Activated CD4-positive, alpha-beta T cell treated with anti-CD3 and anti-CD28 coated beads for 36 hours (primary cell): ENCODE measurements at places on chromosomes 7 and 10.
A peak's percentile ranks its signal among the peaks of the same experiment; 100 is the strongest.

DNA sequence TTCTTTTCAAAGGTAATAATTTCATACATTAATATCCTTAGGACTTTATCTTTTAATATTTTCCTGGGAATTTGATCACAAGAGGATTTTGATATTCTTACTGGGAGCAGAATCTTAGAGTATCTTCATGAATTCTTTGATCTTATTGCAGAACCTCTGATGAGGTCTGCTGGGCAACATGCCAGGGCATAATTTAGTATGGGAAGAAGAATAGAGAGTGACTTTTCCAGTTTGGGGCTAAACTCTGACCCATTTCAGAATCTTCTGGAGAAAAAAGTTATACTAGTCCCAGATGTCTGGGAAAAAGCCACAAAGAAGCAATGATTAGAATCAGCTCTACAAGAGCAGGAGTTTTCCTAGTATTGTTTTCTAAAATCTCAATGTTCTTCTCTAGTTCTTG lies 28.0 kb upstream of the RSU1 start:
- DNase-seq: no peak

GRCh38 chr10:100773646-100774045 lies 28.3 kb downstream of the PAX2 start:
- no peak for DNase-seq

DNA sequence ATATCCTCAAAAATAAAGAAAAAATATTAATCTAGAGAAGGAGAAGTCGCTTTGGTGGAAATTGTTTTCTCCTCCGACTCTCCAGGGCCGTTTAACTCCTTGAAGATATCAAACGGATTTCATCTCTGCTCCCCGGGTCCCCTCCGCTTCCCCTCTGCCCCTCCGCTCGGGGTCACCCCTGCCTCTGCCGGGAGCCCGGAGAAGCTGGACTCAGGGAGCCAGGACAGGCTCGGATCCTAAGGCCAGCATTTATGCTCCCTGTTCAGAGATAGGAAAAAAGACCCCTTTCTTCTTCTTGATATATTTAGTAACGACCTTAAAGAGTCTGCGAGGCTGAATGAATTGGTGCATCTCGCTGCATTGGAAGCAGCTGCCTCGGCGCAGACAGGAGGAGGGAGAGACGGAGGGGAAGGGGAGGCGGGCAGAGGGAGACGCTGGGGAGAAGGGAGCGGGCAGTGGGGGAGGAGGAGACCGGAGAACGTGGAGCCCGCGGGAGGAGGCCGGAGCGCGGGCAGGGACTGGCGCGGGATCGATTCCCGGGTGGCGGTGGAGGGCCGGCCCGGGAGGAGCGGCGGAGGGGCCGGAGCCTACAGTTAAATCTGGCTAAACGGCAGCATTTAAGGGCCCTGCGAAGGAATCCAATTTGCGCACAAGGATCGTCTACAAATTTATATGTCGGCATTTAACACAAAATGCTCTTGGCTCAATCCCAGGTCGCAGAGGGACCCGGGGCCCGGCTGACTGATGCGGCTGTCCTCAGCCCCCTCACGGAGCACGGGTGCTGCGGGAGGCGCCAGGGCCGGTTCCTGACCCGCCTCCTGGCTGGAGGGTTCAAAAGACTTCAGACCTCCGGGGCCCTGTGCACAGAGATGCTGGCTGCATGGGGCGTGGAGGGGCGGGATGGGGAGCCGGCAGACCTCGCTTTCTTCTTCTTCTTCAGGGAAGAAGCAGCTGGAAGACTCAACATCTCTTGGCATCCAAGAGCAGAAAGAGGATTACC lies 55.6 kb downstream of the CRTAC1 start:
- DNase-seq: no peak

GRCh38 chr10:104101902-104102301 lies 16.2 kb upstream of the COL17A1 start:
- DNase-seq: no peak

- DNase-seq: no peak
These were observed 538.7 kb downstream of the REEP3 start for GRCh38 chr10:64059884-64060283.

DNA sequence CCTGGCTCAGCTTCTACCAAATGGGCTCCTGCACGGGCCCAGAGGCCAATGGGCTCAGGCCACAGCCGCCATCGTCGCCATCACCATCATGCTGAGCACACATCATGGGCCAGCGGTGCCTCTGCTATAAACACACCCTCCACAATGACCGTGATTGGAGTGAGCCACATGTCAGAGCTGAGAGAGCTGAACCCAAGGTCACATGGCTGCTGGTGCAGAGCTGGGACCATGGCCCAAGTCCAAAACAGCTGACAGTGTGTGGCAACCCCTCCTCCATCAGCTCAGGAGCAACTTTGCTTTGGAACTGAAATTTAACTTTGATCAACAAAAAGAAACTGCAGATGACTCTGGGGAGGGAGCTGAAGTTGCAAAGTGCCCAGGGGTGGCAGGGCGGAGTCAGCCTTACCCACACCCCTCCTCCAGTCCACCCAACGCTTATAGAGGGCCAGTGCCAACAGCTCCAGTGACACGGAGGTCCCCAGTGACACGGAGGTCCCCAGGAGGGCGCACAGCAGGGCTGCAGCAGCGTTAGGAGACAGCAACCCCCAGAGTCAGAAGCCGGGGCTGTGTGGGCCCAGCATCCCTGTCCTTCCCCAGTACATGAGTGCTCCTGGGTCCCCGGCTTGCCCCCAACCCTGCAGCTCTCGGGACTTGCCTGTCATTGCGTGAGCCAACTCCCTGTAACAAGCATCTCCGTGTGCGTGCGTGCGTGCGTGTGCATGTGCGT lies 249.6 kb downstream of the ELFN1 start:
- no peak for DNase-seq

GRCh38 chr10:102604439-102604841 lies 39.8 kb upstream of the TRIM8 start:
- no peak for DNase-seq

GRCh38 chr7:134939136-134939535 lies 47.2 kb upstream of the AGBL3 start:
- no peak for DNase-seq

DNA sequence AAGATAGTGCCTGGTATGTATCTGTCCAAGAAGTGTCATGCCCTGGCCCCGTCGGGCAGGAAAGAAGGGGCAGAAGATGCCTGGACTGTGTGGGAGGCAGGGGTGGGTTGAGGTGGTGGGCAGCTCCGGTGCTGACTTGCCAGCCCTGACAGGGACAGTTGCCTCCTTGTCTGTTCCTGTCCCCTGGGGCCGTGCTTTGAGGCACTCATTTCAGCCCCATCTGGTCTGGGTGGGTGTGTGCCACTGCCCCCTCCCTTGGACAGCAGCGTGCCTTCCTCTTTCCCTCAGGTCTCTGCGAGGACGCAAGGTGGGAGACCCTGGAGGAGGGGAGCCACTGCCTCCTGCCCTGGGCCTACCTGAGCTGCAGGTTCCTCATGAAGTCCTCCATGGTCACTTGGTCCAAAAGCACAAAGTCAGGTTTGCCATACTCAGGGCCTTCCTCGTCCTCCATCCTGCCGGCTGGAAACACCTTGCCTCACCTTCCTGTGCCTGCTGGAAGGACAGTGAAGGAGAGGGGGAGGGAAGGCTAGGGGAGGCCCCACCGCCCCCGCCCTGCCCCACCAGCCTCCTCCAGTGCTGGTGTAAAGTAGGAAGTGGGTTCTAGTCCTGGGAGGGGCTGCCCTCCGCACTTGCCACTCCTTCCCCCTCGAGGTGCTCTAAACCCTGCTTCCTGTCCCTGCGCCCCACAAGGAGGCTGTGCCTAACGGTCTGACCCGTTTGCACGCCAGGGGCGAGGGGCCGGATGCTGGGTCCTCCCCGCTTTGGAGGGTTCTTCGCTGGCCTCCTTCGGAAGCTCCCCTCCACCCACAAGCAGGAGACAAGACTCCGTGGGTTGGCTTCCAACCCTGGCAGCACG lies at the start of gene MYO1G:
Gene MYO1G, minus strand, starts transcription at position 505 of the 856 bp plus-strand sequence. Its CDS starts 54 bp downstream, at position 451.
- DNase-seq: peak; percentile 96

DNA sequence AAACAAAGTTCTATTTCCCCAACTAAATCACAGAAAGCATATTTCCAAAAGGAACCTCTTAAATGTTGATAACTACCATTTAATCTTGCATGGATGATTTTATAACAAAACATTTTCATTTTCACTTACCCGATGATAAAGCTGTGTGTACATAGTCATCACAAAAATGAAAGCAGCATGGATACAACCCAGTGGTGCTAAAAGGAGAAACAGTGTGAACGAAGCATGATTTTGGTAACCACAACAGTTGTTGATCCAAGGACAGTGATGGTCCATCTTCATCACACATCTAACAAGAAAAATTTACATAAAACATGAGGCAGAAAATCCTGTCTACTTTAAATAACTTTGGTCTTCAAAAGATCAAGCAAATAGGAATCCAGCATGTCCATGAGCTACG lies 4.7 kb downstream of the ZDHHC6 start:
- DNase-seq: no peak

DNA sequence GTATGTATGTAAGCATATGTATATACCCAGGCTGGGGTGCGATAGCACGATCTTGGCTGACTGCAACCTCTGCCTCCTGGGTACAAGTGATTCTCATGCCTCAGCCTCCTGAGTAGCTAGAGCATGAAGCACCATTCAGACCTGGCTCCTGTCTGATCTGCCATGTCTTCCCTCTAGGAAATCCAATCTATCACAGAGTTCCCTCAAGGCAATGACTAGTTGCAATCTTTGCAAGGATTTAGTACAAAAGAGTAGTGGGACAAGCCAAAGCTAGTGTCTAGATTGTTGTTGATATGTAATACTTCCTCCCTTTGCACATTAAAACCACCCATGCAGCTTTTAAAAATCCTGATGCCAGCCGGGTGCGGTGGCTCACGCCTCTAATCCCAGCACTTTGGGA lies 60.5 kb upstream of the PRKAR2B start:
- DNase-seq: no peak

DNA sequence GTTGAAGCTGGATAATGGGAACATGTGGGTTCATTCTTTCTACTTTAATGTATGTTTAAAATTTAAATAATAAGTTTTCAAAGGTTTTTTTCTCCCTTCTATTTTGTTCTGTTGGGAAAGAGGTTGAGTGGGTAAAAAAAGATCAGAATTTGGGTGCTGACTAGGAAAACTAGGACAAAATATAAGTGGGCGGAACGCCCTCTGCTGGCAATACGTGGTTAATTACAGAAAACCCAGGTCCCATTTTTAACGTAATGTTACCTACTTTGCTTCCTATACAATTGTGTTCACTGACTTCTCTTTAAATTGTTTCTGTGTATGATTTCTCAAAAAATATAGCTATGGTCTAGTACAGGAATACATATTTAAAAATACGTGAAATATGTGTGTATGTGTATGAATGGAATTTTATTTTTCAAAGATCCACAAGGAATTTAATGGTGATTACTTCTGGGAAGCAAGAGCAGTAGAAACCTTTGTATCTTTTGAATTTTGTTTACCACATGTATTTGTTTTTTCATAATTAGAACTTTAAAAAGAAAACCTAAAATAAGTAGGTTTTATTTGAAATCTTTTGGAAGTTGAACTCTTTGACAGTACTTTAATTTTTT lies 8.7 kb downstream of the ECD start:
- peak; percentile 74 for DNase-seq

- no peak for DNase-seq
These were observed 587.5 kb downstream of the GLRX3 start for GRCh38 chr10:130723704-130724103.

DNA sequence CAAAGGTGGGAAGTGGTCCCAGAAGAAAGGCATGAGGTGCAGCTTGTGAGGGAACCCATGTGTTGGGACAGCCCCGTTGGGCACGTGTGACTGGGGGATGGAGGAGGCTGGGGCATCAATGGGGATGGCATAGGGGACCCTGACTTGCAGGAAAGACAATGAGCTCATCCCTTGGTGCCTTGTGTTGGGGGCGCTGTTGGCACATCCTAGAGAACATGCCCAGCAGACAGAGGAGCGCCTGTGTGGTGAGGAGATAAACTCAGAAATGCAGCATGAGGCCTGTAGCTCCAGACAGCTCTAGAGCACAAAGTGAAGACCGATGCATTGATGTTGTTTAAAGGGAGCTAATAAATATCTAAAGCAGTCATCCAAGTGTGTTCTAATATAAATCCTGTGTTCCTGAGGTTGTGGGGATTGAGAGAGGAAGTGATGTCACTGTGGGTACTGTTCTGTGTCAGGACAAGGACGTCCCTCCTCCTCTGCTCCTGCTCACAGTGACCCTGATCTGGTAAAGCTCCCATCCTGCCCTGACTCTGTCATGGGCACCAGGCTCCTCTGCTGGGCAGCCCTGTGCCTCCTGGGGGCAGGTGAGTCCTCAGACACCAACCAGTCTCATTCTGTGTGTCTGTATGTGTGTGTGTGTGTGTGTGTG lies 126.1 kb upstream of the PRSS58 start:
- peak; percentile 51 for DNase-seq
